GM04503 (cell line): ENCODE measurements at places on chromosomes 16 and 17.
A peak's percentile ranks its signal among the peaks of the same experiment; 100 is the strongest.

DNA sequence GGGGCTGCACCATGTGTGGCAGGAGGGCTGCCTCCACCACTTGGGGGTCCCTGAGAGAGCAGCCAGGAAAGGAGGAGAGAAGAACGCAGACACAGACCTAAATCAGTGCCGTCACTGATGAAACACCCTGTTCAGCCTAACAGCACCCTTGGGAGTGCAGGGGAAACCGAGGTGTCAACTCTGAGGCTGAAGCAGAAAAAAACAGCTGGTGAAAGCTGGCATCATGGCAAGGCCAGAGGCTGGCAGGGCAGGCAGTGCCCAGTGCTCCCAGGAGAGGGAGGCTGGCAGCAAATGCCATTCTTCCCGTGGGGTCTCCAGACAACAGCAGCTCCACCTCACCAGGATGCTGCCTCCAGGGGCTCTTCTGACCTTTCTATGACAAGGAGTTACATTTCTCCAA is 23.1 kb downstream of the SPHK1 start:
- no peak for DNase-seq

DNA sequence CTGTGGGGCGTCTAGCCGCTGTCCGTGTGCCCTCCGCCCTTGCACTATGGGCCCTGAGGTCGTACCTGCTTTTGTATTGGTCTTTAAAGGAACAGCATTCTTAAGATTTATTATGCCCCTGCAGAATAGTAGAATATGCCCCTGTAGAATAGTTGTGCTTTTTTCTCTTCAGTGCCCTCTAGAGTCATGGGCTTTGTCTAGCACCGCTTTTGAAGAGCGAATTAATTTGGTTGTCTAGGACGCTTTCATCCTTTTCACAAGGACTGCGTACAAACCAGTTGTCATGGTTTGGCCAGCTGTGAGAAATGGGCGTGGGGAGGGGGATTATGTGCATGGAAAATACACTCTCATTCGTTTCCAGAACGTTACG is 621 bp downstream of the CEP95 start:
- peak; percentile 41 for DNase-seq

DNA sequence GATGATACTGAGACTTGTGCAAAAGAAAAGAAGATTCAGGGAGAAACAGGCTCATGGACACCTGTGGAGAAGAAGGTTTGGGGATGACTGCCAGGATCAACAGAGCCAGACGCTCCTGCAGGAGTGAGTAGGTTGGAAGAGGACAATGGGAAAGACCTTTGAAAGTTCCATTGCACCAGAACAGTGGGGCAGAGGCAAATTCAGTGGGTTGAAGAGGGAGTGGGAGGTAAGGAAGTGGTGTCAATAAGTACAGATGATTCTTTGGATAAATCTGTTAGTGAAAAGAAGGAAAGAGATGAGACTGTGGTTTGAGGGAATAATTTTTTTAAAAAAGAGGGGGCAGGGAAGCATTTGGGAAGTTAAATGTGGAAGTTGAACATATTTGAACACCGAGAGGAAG is 212.8 kb downstream of the SOX9 start:
- no peak for DNase-seq

- no peak for DNase-seq
Measured at GRCh38 chr16:1545044-1546040, 11.9 kb downstream of the TMEM204 start.

GRCh38 chr17:77332981-77333685 is 192.4 kb downstream of the SEC14L1 start:
- peak; percentile 92 for DNase-seq

DNA sequence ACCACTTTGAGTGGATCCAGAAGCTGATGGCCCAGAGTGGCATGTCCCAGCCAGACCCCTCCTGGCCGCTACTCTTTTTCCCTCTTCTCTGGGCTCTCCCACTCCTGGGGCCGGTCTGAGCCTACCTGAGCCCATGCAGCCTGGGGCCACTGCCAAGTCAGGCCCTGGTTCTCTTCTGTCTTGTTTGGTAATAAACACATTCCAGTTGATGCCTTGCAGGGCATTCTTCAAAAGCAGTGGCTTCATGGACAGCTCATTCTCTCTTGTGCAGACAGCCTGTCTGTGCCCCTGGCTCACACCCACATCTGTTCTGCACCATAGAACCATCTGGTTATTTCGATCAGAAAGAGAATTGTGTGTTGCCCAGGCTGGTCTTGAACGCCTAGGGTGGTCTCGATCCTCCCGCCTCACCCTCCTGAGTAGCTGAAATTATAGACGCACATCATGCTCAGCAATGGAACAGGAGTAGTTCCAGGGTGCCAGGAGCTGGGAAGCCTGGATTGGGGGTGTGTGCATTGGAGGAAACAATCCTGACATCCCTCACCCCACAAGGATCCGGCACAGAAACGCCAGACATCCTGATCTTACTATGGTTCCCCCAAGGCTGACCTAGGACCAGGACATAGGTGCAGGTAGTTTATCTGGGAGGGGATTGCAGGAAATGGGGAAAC is 4.6 kb downstream of the PRSS21 start:
- DNase-seq: no peak

DNA sequence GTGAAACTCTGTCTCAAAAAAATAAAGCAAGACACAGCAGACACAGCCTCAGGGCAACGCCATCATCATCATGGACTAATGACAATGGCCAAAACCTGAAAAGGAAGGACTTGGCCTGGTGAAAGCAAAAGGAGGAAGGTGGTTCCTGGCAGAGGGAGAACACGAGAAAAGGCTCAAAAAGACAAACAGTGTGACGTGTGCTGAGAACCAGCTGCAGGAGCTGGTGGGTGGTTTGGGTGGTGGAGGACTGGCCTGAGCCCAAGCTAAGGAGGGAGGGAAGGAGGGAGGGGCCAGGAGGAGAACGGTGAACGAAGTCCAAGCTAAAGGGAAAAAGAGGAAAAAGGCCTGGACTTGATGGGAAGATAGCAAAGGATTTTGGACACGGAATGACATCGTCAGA is 85.1 kb downstream of the SLC39A11 start:
- DNase-seq: no peak

DNA sequence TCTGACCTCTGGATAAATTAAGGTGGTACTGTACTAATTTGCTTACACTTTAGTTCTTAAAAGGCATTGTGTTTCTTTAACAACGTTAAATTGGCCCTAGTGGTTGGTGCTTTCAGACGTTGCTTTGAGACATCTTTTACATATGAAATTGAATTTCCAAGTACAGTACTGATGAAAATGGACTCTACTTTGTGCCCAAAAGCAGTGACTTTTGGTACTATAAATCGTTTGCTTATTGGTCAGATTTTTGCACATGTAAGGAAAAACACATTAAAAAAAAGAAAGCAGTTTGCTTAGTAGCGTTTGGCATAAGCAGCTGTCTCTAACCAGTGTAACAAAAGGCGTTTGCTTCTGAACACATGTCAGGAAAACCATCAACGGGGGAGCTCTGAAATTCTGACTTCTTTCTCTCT is 139.6 kb downstream of the CDK5R1 start:
- DNase-seq: no peak

DNA sequence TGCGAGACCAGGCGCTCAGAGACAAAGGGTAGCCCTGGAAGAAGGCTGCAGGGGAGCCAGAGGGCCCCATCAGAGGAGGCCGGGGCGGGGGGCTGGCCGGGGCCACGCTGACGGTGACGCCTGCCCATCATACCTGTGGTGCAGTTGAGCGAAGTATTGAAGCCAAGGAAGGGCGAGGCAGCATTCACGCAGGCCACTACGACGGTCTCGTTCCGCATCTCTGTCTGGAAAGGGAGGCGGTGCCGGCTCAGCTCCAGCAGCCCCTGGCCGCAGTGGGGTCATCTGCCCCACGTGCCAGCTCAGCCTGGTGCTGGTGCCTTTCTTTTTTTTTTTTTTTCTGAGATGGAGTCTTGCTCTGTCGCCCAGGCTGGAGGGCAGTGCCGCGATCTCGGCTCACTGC is 4.9 kb upstream of the MRPL28 start:
- DNase-seq: no peak

DNA sequence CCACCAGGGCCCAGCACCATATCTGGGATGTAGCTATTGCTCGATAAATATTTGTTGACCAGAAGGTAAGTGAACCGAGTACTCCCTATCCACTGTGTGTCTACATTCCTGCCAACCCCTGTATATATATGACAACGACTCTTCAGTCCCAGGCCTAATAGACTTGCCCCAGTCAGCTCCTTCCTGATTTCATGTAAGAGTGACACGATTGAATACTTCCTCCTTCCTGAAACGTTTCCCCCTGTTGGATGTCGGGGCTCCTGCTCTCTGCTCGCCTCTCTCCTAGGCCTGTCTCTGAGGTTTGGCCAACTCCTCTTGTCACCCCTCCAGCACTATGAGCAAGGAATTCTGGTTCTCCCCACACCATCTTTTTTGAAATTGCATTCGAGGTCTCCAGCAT is 178.9 kb downstream of the PRKCA start:
- DNase-seq: no peak

GRCh38 chr17:39402890-39403605 is 1.6 kb upstream of the FBXL20 start:
- no peak for DNase-seq

DNA sequence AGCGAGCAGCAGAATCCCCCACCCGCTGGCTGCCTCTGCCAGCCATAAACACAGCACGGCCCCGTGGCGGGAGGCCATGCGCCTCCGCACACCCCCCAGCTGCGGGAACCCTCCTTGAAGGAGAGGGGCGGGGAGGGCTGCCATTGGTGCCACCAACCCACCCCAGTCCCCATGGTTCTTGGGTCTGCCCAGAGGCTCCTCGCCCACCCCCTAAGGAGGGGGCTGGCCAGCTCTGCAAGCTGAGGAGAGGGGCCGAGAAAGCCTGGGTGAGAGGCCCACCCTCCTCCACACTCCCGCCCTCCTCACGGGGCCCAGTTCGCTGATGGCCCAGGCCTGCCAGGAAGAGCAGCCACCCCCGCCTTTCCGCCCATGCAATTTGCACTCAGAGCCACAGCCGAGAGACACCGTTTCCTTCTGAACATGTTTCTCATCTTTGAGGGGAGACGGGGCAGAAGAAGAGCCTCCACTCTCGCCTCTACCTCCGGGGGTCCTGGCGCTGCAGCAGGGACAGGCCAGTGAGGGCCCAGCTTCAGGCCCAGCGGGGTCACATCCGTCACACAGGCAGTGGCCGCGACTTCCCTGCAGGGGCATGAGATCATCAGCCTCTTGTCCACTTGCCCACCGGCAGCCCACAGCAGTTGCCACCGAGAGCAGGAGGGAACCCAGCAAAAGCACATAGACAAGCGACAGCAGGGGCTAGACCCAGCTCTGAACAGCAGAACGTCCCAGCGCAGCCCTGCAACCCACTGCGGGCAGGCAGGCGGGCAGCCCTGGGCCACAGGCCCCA is 23.0 kb downstream of the KATNB1 start:
- no peak for DNase-seq

DNA sequence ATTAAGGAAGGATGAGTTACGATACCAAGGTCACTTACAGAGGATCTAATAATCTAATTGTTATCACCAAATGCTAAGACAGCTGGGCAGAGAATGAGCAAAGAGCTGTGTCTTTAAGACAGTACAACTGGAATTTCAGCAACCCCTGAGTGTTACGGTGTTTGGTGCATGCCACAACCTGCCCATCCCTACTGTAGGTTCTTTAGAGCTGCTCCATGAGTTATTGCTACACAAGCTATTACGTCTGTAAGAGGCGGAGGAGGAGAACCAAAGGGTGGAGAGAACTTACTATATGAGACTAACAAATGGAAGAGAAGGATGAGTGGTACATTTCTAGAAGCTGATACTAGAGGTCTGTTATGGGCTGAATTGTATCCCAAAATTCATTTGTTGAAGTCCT is 14.2 kb upstream of the C17orf78 start:
- DNase-seq: no peak

GRCh38 chr17:7878234-7878633 is 10.4 kb upstream of the CHD3 start:
- no peak for DNase-seq

- DNase-seq: no peak
Measured at GRCh38 chr16:75288596-75289120, 37.2 kb upstream of the BCAR1 start.

DNA sequence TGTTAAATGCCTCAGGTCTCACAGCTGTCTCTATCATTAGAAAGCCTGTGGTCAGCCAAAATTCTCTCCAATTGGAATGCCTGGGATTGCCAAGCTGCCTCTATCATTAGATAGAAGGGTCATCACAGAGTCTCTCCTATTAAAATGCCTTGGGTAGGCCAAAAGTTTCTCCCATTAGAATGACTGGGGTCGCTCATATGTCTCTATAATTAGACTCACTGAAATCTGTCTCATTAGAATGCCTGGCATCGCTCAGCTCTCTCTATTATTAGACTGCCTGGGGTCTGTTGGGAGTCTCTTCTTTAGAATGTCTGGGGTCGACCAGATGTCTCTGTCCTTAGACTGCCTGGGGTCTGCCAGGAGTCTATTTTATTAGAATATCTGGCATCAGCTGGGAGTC is 2265.1 kb downstream of the TP53TG3F start:
- no peak for DNase-seq

- no peak for DNase-seq
Measured at GRCh38 chr16:11200592-11200991, 55.4 kb downstream of the SOCS1 start.

GRCh38 chr16:2365397-2366294 is 25.1 kb upstream of the ABCA3 start:
- peak; percentile 63 for DNase-seq

- no peak for DNase-seq
Measured at GRCh38 chr16:2777903-2778629, 986 bp upstream of the ELOB start.

DNA sequence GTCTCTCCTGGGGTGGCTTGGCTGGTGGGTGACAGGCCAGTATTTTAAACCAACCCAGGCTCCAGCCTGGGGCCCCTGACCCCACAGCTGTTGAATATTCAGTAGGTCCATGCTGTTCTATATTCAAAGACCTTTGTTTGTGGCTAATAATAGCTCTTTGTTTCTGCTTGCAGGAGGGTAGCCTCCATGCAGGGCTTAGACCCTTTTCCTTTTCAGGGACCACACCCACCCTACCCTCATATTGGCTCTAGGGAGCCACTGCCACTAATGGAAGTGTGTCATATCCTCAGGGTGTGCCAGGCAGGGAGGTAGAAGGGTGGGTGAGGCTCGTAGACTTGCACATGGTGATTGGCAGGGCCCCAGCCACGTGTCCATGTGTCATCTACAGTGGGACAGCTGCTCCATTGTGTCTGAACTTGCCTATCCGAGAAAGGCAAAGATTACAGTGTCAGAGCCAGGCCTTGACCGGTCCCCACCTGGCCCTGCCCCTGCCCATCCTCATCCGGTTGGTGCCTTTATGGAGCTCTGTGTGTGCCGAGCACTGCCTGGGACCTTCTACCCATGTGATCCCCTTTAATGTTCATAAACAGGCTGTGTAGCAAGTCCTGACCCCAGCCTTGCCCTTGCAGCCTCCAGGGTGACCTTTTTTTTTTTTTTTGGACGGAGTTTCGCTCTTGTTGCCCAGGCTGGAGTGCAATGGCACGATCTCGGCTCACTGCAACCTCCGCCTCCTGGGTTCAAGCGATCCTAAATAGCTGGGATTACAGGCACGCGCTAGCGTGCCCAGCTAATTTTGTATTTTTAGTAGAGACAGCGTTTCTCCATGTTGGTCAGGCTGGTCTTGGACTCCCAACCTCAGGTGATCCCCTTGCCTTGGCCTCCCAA is 22.1 kb downstream of the TMC7 start:
- no peak for DNase-seq

GRCh38 chr16:50739031-50739430 is 2.9 kb upstream of the CYLD start:
- DNase-seq: no peak
